CD8-positive, alpha-beta T cell (primary cell): ENCODE measurements at places on chromosomes 4 and X.
A peak's percentile ranks its signal among the peaks of the same experiment; 100 is the strongest.

GRCh38 chr4:78638337-78639172 is 87.0 kb downstream of the ANXA3 start:
- no peak for DNase-seq

- no peak for DNase-seq
These were observed 12.9 kb upstream of the SYP start for GRCh38 chrX:49212861-49213260.

DNA sequence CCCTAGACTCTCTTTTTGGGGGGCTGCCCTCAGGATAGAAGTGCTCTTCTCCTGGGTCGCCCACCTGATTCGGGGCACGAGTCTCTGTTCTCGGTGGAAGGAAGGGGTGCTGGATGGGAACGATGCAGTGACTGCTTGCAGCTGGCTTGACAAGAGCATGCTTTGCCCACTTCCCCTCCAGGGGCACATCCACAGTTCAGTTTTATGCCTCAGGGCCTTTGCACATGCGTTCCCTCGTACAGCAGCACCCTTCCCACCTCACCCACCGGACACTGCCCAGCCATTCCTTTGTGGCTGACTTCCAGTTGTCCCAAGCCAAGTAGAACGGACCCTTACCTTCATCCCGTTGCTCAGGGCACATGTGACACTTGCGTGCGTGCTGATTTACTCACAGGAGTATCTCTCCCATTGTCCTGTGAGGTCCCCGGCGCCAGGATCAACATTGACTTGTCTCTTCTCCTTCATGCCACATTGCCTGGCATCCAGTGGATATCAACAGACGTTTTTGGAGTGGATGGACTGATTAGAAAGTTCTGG is 60.0 kb downstream of the C4orf50 start:
- no peak for DNase-seq

DNA sequence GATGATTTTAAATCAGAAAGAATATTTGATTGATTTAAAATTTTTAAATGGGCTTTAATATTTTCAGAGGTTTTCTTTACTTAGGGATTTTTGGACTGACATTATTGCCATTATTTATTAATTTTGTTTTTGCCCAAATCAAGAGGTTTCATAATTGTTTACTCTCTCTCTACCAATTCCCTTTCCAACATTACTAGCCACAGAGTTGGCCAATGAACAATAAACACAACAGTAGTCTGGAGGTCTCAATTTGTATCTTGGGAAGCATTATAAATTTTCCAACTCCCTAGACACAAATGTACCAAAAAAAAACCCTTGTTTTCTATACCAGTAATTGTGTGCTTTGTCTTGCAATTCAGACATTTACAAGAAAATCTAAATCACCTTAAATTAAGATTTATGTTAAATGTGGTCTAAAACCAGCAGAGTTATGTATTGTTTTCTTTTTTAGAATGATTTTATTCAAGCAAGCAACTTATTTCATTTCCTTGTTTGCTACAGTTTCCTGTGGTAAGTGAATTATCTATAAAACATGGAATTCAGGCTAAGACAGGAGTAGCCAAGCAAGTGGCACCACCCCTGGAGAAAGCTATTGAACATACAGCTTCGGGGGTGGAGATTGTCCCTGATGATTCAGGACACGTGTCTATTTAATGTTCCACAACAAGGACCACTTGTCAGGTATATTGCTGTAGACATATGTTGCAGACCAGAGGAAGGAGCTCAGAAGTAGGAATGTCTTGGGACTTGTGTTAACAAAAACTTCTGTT is 622 bp downstream of the KLKB1 start:
- DNase-seq, result no peak

DNA sequence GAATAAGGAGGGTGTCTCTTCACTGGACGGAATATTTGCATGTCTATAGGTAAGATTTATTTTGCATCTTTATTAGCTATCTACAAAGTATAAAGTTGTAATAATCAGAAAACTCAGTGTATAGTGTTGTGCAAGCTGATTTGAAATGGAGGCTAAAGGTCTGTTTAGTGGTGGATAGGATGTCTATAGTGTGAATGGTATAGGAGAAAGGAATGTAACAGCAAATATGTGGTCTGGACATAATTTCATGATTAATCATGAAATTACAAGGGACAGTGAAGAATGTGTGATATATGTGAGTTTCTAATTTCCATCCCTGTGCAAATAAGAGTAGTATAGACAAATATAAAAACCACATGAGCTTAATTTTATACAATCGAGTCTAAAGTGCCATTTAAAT is 79.3 kb upstream of the CAMK2D start:
- DNase-seq, result no peak

- peak; percentile 62 for DNase-seq
These were observed 32.1 kb downstream of the TMEM131L start for GRCh38 chr4:153497988-153498967.

DNA sequence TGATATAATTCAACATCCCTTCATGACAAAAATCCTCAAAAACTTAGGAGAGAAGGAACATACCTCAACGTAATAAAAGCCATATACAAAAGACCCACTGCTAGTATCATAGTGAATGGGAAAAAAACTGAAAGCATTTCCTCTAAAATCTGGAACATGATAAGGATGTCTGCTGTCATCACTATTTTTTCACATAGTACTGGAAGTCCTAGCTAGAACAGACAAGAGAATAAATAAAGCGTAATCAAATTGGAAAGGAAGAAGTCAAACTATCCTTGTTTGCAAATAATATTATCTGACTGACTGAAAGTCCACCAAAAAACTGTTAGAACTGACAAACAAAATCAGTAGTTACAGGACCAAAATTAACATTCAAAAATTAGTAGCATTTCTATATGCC is 985.4 kb upstream of the AGA start:
- DNase-seq, result no peak

DNA sequence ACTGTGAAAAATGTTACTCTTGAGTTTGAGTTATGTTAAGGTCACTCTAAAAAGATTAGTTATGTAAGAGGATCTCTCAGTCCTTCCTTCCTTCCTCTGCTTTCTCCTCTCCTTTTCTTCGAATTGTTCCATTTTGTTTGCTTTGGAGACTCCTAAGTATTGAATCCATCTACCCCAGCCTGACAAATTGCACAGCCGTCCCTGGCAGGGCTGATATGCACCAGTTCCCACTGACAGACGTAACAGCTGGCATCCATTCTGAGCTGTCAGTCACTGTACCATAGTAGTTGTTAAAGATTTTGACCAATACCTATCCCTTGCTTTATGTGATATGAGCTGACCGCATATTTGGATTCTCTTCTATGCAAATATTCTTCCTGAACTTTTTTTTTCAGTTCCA is 210.7 kb upstream of the IGFBP7 start:
- no peak for DNase-seq

DNA sequence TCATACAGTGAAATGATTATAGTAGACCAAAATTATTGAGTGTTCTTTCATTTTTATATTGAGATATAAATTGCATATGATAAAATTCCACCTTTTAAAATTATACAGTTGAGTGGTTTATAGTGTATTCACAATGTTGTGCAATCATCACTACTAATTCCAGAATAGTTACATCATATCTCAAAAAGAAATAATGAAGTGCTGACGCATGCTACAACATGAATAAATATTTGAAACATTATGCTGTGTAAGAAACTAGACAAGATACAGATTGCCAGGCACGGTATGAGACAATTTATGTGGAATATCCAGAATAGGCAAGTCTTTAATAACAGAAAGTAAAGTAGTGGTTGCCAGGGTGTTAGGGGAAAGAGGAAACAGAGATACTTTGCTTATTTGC is 871.7 kb downstream of the FAM133A start:
- DNase-seq, result no peak

- DNase-seq, result no peak
These were observed 184.3 kb downstream of the PPP3CA start for GRCh38 chr4:101162990-101163380.

DNA sequence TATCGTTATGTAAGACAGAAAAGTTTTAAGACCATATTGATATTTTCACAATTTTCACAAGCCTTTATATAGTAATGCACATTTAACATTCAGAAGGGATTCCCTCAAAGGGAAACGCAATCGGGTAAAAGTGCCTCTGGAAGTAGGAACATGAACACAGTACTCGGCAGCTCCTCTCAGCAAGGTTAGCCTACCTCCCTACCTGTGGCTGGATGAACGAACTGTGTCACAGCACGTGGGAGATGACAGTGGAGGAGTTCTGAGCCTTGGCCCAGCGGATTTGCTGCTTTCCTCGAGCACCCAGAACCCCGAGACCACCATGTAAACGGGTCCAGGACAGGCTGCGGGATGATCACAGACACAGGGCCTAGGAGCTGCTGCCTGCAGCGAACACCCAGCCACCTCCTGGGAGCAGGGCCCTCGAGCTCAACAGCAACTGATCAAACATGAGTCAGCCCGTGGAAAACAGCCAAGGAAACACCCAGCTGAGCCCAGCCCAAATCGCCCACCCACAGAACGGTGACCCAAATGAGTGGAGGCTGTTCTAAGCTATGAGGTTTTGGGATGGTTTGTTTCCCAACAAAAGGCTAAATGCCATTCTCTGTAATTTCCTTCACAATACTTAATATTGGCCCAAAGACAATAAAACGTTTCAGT is 30.4 kb downstream of the FAT1 start:
- DNase-seq, result no peak

- no peak for DNase-seq
These were observed 260.6 kb upstream of the MAD2L1 start for GRCh38 chr4:120327276-120327675.

DNA sequence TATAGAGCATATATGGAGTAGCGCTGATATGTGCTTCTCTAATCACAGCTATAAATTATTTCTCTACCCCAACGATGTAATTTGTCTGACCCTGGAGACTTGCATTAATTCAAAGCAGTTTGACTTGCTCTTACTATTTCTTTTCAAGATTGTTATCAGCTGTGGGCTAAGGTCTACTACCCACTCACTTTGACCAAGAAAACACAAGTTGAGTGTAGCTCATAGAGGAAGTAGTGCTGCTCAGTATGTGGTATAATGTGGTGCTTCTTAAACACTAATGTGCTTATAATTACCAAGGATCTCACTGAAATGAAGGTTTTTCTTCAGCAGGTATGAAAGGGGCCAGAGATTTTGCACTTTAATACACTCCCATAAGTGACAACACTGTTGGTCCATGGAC is 70.1 kb downstream of the INPP4B start:
- DNase-seq, result no peak

- DNase-seq, result no peak
These were observed 2.4 kb downstream of the FRAS1 start for GRCh38 chr4:78059524-78059889.

- no peak for DNase-seq
These were observed 161.5 kb downstream of the PPARGC1A start for GRCh38 chr4:23728393-23728792.

- no peak for DNase-seq
These were observed 48.4 kb downstream of the AKAP4 start for GRCh38 chrX:50152456-50152855.

GRCh38 chr4:147714575-147715401 is 17.1 kb upstream of the ARHGAP10 start:
- no peak for DNase-seq

GRCh38 chrX:130788786-130789581 is 114.0 kb downstream of the ENOX2 start:
- DNase-seq, result no peak

DNA sequence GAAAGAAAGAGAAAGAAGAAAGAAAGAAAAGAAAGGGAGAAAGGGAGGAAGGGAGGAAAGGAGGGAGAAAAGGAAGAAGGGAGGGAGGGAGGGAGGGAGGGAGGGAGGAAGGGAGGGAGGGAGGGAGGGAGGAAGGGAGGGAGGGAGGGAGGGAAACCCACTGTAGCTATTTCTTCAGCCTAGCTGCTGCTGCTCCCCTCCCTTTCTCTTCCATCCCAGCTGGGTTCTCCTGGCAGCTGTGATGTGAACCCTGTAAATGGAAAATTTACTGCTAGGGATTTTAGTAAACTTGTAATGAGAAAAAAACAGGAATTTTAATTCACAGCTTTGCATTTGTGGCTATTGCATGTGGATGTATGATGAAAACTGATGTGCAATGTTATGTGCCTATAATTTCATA is 8.0 kb downstream of the NR0B1 start:
- no peak for DNase-seq

GRCh38 chr4:139227729-139228404 is 50.8 kb upstream of the ELF2 start:
- DNase-seq, result no peak

DNA sequence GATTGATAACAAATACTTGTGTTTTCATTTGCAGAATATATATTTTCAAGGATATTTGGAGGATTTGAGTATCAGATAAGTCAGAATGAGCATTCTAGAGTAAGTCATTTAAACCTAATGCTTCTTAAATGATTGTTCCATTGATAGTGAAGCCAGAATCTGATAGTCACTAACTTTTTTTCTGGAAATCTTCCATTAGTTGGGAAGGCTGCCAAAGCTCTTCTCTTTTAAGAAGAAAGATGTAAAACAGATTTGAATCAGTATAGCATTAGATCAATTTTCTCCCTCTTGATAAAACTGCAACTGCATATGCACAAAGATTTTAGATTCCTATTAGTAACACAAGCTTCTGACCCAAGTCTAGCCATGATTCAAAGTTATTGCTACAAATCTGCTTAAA is 256.7 kb downstream of the SPOCK3 start:
- no peak for DNase-seq

DNA sequence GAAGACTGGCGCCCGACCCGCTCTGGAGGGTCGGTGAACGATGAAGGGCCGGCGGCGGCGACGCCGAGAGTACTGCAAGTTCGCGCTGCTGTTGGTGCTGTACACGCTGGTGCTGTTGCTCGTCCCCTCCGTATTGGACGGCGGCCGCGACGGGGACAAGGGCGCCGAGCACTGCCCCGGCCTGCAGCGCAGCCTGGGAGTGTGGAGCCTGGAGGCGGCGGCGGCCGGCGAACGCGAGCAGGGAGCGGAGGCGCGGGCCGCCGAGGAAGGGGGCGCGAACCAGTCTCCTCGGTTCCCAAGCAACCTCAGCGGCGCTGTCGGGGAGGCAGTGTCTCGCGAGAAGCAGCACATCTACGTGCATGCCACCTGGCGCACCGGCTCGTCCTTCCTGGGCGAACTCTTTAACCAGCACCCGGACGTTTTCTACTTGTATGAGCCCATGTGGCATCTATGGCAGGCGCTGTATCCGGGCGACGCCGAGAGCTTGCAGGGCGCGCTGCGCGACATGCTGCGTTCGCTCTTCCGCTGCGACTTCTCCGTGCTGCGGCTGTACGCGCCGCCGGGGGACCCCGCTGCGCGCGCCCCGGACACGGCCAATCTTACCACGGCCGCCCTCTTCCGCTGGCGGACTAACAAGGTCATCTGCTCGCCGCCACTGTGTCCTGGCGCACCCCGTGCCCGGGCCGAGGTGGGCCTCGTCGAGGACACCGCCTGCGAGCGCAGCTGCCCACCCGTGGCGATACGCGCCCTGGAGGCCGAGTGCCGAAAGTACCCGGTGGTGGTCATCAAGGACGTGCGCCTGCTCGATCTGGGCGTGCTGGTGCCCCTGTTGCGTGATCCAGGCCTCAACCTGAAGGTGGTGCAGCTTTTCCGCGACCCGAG is 568 bp downstream of the CHST7 start:
- peak; percentile 66 for DNase-seq

GRCh38 chr4:1579901-1580691 is 104.0 kb downstream of the FAM53A start:
- peak; percentile 89 for DNase-seq
